ENCODE measurements at places on chromosomes 3 and 15.
A peak's percentile ranks its signal among the peaks of the same experiment; 100 is the strongest.

DNA sequence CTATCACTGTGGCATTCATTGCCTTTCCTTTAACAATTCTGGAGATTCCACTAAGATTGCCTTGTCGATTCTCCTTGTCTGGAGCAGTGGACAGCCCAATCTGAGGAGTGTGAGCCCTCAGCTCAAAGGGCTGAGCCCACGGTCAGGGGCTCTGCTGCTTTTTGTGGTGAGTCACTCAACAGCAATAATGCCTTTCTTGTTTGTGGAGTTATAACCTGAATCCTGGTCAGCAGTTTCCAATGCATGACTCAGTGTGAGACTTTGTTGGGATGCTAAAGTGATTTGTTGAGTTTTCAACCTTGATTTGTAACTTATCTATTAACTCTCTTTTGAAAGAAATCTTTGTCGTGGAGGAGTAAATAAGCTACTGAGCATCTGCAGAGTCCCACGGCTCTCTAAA lies 183.5 kb downstream of the TJP1 start:
- DNase-seq: no peak

DNA sequence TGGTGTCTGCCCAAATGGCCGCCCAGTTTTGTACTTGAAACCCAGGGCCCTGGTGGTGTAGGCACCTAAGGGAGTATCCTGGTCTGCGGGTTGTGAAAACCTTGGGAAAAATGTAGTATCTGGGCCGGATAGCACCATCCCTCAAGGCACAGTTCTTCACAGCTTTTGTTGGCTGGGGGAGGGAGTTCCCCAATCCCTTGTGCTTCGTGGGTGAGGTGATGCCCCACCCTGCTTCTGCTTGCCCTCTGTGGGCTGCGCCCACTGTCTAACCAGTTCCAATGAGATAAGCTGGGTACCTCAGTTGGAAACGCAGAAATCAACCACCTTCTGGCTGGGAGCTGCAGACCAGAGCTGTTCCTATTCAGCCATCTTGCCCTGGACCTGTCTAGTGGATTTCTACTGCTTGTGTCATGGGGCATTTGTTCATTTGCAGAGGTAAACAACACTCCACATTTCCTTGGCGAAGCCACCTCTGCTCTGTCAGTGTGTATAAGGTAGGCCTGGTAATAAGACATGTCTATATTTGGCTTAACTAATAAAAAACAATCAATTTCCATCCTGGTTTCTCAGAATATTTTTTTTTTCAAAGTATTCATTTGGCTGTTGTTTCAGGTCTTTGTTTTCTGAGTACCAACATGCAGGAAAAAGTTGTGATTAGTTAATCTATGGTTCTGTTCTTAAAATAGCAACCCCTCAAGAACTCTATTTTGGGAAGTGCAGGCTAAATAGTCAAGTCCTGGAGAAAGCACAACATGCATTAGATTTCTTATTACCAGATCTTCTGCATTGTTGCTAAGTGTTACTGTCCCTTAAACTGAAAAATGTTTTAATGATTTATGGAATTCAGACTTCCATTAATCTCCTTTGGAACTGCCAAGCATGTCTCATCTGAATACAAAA lies 304.3 kb downstream of the ZIC1 start:
- DNase-seq: no peak

DNA sequence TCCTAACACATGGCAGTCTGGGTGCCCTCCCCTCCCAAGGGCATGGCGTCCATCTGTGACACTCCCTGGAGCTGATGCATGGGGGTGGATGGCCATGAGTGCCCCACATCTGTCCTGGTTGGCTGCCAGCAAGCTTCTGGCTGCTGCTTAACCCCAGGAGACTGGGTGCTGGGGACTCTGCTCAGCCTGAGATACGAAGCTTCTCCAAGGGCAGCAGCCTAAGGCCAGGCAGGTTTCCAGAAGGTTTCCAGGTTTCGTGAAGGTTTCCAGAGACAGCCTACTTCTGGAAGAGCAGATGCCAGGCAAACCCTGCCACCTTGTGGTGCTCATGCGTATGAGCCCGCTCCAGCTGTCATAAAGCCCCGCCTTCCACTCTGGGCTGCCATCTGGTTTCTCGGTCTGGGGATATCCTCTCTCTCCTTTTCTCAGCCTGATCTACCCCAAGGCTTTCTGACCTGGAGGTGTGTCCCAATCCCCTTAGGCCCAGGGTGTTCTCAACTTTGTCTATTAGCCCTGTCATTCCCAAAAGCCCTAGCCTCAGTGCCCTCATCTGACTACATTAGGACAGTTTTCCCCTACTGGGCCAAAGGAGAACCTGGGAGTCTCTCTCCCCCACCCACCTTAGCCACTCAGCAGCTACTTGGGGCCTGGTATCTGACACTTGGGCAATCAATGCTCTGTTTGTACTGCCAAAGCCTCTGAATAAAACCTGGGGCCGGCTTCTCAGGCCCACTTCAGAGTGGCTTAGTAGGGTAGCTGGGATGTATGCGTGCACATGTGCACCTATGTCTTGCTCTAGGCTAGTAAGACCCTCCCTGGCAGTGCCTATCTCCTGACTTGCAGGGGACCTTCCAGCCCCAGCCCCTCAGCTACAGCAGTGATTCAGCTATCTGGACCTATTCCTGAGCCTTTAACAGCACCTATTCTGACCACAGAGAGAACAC lies 12.0 kb downstream of the MRPL46 start:
- DNase-seq: peak; percentile 7

GRCh38 chr15:66878761-66879160 lies 176.7 kb downstream of the SMAD6 start:
- no peak for DNase-seq

DNA sequence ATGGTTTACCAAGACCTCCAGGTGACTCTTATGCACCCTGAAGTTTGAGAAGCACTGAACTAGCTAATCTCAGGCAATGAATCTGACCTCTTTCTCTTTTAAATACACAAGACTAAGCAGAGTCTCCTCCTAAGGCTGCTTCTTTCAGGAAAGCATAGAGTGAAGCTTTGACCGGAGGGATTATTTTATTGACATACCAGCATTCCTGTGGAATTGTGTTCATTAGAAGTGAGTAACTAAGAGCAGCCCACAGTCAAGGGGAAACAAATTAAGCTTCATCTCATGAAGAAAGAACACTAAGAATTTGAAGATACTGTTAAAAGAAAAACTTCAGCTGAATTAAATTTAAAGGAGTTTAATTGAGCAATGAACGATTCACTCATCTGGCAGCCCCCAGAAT lies 963.5 kb downstream of the NTRK3 start:
- no peak for DNase-seq

DNA sequence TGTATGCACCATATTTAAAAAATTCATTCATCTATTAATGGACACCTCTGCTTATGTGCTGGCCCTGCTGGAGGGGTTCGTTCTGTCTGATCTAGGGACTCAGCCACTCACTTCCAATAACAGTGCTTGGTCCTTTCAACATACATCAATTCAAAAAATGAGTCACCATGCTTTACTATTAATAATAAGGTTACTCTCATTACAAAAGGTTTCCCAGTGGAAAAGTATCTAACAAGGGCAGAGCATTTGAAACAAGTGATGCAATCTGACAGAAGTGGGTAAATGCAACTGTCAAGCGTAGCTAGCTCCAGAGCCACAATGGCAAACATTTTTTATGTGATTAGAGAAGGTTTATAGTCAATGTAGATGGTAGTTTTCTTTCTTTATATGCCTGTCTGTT lies 67.9 kb upstream of the TNIK start:
- no peak for DNase-seq

GRCh38 chr3:47054412-47054811 lies 74.9 kb downstream of the NBEAL2 start:
- DNase-seq: no peak

DNA sequence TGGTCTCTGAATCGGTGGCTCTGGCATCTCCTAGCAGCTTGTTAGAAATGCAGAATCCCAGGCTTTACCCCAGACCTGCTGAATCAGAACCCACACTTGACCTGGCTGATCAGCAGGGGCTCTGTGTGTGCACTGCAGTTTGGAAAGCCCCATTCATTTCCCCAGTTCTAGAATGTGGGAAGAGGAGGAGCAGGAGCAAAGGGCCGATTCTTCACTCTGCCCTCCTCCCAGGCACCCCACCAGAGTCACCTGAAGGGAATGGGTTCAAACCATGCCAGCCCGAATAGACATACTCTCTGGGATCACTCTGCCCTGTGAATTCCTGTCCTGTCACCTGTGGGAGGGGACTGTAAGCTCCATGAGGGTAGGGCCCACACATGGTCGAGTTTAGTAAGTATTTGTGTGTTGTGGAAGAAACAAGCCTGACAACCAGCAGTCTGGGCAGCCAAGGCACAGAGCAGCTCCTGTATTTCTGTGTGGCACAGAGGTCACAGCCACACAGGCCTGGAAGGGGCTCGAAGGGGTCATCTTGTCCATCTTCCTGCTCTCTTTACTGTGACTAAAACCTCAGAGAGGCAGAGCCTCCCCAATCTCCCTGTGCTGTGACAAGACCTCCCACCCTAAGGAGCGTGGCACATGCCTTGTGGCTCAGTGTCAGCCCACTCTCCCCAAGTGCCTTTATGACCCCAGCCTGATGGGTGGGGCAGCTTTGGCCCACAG lies 29.0 kb upstream of the HHATL start:
- DNase-seq: no peak

DNA sequence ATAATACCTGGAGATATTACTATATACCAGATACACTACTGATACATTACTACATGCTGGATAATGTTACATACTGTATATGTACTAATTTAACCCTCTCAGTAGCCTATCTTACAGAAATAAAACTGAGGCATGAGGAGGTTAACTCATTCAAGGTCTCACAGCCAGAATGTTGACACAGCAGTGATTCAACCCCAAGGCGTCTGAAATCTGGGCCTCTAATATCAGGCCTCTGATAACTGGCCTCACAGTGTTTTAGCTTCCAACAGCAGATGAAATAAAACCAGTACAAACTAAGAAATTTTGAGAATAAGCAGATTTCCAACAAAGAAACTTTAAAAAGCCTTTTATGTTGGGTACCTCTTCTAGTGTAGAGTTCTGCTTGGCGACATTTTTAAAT lies 23.4 kb downstream of the DZIP1L start:
- no peak for DNase-seq

- no peak for DNase-seq
Measured at GRCh38 chr3:194306771-194307640, 44.1 kb downstream of the CPN2 start.

DNA sequence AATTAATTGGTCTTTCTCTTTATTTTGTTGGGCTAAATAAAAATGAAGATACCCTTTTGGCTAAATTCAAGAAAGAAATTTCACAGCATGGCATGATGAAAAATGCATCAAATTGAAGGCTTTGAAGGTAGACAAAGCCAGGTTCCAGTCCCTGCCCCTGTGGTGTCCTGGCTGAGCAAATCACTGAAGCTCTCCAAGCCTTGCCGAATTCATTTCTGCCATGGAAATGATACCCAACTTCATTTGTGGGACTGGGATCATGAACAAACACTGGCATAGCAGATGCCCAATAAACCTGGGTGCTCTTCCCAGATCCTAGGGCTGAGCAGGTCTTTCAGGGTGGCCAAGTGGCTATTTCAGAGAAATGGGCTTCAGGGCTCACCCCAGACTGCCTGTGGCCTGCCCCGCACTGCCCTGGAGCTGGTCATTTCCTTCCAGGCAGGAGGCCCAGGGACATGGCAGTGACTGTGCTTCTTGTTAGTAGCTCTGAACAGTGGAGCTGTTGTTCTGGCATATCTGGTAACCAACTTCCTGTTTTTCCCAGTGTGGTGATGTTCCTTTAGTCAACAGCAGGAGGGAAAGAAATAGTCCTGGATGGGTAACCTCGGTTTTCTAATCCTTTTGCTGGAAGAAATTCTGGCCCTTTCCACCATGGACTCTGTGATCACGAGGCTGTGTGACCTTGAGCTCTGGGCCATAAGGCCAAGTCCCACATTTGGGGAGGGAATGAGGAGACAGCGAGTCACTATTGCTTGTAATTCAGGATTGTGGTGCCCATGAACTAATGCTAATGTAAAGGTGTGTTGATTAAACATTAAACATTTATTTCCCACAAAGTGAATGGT lies 47.6 kb downstream of the CTDSPL start:
- no peak for DNase-seq

GRCh38 chr3:37558580-37558979 lies 303.1 kb upstream of the CTDSPL start:
- no peak for DNase-seq

- DNase-seq: no peak
Measured at GRCh38 chr3:147387885-147388699, 18.3 kb downstream of the ZIC4 start.

DNA sequence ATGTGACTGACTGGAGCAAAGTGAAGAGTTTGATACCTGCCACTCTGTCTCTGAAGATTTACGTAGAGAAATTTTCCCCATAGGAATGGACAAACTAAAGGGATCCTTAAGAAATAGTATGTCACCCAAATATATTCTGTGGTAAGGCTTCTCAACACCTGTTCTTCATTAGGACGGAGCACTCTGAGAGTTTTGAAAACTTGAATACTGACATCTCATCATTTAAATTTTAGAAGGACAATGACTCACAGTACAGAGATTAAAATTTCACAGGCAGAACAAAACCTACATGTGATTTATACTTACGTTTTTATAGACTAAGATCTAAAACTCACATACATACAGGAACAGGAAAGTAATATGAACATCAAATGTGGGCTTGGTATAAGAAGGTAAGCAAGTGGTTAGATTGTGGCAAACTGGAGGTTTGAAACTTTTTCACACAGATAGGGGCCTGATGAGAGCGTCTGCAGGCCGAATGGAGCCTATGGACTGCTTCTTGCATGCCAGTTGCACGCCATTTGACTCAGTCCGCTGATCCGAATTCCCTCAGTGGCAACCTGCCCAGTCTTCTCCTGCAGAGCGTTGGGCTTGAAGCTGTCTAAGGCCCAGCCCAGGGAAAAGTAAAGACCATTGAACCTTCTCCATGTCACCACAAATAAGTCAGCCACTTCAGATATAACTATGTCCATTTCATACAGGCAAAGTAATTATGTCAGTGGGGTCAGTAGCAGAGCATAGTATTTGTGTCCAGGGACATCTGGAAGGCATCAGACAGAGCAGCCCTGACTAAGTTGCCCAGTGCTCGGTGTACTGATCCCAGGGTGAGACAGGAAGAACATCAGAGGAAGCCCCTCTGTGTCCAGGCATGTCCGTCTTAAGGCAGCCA lies 45.7 kb downstream of the ZBTB38 start:
- DNase-seq: no peak

- DNase-seq: no peak
Measured at GRCh38 chr15:101537483-101538080, 48.1 kb upstream of the PCSK6 start.

- no peak for DNase-seq
Measured at GRCh38 chr3:69338911-69339310, 47.0 kb downstream of the FRMD4B start.

DNA sequence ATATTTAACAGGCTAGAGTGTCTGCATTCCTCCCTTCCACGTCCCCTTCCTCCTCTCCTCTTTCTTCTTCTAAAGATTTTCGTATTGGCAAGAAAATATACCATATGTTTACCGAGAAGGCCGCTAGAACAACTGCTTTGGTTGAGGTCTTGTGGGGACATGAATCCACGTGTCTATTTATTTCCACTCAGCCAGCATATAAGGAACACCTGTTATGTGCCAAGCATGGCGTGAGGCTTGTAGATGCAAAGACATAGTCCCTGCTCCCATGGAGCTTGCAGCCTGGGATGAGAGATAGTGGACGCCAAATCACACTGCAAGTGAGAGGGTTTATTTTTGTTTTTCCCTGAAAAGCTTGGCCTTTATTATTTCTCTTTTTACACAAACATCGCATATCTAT lies 57.1 kb downstream of the SLC7A14 start:
- no peak for DNase-seq

- no peak for DNase-seq
Measured at GRCh38 chr3:195169011-195169649, 101.8 kb downstream of the XXYLT1 start.

GRCh38 chr3:123449102-123449996 lies 459 bp upstream of the ADCY5 start:
- no peak for DNase-seq

All from T follicular helper cell (primary cell).